ENCODE measurements at places on chromosomes 13 and 19.

DNA sequence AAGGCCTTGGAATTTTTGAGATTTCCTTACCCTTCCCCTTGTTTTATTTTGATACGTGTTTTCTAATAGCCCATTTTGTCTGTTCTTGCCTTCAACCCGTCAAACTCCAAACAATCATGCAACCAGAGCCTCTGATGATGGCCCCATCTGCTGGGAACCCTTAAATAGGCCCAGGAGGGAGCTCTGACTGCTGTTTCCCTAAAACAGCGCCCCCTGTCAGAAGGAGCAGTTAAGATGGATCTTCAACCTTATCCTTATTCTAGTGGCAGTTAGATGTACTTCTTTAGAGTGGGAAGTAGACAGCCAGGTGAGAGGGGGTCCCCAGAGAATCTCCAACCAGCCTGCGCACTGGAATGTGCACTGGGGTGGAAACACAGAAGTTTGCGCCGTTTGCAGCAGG lies 1031.0 kb upstream of the PCDH9 start:
- DNase-seq, result no peak

GRCh38 chr19:8401981-8402411 lies 11.1 kb upstream of the MARCHF2 start:
- no peak for DNase-seq

GRCh38 chr13:107231944-107232343 lies 664.0 kb upstream of the ARGLU1 start:
- no peak for DNase-seq

DNA sequence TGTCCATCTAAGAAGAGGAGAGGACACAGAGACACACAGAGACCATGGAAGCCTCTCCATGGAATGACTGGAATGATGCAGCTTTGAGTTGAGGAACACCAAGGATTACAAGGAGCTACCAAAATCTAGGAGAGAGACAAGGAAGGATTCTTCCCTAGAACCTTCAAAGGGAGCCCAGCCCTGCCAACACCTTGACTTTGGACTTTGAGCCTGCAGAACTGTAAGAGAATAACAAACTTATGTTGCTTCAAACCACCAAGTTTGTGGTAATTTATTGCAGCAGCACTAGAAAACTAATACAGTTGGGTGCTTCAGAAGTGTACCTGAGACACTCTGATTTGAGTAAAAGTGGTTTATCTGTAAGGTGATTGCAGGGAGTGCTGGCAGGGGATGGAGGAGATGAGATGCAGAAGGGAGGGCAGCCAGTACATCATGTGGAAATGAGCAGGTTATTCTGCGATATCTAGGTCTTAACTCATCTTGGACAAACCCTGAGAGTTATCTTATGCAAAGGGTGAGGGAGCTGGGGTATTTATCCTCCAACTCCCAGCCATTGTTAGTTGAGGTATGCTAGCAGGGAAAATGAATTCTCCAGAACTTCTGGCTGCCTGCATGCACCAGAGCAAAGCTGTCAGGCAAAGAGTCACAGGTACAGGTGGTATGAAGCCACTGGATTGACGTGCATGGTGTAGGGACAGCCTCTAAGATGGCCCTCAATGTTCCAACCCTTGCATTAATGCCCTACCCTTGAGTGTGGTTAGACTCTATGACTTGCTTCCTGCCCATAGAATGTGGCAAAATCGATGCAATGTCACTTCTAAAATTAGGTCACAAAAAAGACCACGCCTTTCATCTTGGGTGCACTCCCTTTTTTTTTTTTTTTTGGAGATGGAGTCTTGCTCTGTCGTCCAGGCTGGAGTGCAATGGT lies 31.3 kb upstream of the ADGRL1 start:
- no peak for DNase-seq

DNA sequence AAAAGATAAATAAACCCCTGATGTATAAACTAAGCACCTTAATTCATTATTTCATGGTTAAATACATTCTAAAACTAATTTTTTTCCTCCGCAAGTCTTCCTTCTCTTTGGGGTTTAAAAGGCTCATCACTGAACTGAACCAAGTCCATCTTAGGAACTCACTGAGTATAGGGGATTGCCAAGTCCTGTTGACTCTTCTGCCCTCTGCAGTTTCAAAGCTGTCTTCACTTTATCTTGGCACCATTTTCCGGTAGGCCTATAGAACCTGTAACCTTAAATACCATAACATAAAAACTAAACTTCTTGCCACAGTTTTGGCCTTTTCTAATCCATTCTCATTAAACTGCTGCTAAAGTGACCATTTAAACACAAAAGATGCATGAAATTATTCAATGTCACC lies 66.5 kb upstream of the USPL1 start:
- no peak for DNase-seq

GRCh38 chr13:51745243-51745642 lies 58.7 kb downstream of the DHRS12 start:
- no peak for DNase-seq

GRCh38 chr19:5035105-5035761 lies 66.3 kb downstream of the KDM4B start:
- no peak for DNase-seq

- no peak for DNase-seq
These were observed 276.6 kb upstream of the ZNF507 start for GRCh38 chr19:32068793-32069192.
